Activated CD4-positive, alpha-beta memory T cell treated with anti-CD3 and anti-CD28 coated beads, Interleukin-2, amount 10 ng/mL, durations not matched to agents 7 days and 5 days (primary cell): ENCODE measurements at places on chromosomes 1 and 21.

GRCh38 chr1:156347331-156347730 lies 9.0 kb downstream of the TSACC start:
- DNase-seq = no peak

DNA sequence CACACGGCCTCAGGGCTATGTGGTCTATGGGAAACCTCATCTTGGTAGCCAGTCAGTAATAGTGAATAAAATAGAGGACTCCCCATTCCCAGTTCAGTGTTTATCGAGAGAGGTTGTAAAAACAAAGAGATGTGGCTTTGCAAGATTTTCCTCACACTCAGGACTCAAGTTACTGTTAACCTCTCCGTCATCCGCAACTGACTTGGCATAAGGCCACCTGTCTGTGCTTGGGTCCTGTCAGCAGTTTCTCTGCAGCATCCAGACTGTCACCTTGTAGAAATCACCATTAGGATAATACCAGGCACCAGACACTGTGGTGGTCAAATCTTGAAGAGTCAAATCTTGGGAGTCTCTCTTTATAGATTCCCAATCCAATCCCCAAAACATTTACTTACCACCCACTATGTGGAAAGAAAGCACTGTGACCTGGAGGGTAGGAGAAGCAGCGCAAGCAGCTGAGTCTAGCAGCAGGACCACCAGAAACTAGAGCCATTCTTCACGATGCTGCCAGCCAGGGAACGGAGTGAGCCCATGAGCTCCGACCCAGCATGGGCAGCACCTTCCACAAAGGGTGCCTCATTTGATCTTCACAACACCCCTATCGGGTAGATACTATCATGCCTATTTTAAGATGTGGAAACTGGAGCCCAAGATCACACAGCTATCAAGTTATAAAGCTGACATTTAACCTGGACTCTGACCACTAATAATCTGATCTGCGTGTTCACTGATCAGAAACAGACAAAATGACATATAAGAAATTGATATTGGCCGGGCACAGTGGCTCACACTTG lies 5.6 kb upstream of the GPR25 start:
- no peak for DNase-seq

- DNase-seq = no peak
Measured at GRCh38 chr1:196933531-196934189, 9.9 kb upstream of the CFHR2 start.

GRCh38 chr1:56548571-56548970 lies 30.8 kb downstream of the PLPP3 start:
- no peak for DNase-seq

DNA sequence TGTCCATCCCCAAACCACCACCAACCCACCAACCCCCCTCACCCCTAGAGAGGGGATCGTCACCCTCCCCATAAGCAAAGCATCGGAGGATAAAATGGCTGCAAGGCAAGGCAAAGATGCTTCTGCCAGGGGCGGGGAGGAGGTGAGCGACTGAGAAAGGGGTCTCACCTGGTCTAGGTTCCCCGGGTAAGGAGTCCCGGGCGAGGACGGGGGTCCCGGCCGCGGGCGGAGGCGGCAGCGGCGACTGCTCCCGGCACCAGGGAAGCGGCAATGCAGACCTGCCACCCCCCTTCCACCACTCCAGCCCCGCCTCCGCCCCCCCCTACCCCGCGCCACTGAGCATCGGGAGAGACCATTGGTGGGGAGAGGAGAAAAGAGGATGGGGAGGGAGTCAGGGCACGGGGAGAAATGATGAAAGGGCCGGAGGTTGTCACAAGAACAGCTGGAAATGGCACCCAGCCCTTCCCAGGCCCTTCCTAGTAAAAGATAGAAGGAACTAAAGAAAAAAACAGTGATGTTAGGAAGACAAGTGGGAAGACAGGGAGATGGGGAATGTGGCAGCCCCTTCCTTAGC lies at the start of gene SV2A:
TSS of gene SV2A (minus strand) at position 274 of the 574 bp plus-strand sequence. CDS start 4,004 bp downstream, outside the sequence.
- peak; percentile 51 for DNase-seq

- no peak for DNase-seq
Measured at GRCh38 chr1:190759807-190760206, 282.1 kb upstream of the BRINP3 start.

- DNase-seq = peak; percentile 4
Measured at GRCh38 chr1:33123266-33123665, 42.3 kb downstream of the AZIN2 start.

GRCh38 chr1:90557706-90558105 lies 159.4 kb downstream of the BARHL2 start:
- DNase-seq = no peak

DNA sequence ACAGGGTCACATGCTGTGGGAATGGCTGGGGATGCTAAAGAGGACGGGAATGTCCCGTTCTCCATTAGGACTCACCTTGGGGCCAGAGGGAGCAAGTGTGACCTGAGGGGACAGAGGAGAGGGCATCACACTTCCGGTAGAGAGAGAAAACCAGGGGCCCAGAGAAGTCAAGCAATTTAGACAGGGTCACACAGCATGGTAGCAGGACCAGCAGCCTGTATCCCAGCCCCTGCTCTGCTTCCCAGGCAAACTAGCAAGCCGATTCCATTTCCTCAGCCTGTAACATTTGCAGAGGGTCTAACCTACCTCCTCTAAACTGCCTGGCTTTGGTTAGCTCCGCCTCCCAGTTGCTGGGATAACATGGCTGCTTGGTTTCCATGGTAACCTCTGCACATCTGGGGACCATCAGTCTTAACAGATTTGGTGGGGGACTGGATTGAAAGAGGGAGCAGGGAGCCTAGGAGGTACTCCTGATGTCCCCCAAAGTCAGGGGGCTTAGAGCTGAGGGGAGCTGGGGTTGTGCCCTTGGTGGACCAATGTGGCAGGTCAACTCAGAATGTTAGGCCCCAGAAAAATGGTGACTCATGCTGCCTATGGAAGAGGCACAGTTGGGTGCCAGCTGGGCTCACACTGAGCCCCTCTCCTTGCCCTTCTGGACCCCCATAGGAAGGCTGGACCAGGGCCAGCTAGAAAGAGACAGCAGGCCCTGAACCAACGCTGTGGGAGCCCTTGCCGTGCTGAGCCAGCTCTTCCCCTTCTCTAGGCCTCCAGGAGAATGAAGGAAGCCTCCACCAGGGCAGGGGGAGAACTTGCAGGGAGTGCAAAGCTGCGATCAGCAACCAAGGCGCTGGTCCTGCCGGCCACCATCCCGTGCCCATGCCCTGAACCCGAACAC lies 9.5 kb downstream of the COL16A1 start:
- no peak for DNase-seq

GRCh38 chr1:7541629-7542028 lies 229.5 kb upstream of the VAMP3 start:
- no peak for DNase-seq

DNA sequence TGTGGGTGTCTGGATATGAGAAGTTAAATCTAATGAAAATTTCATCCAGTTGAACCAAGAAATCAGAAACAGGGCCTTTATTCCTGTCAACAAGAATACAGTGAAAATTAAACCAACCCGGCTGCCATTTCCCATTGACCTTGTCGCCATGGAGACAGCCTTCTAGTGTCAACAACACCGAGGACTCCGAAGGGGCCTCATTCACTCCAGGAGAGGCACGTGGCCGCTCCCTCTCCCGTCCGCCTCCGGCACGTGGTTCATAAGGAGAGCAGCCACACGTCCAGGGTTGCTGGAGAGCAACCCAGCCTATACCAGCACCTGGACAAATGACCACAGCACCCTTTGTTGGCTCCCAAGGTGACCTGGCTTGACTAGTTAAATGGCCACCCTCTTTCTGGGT lies 120.3 kb upstream of the VAMP3 start:
- no peak for DNase-seq

- DNase-seq = no peak
Measured at GRCh38 chr1:155713075-155713474, 24.2 kb downstream of the DAP3 start.

- no peak for DNase-seq
Measured at GRCh38 chr1:179966551-179966950, 11.9 kb downstream of the CEP350 start.

DNA sequence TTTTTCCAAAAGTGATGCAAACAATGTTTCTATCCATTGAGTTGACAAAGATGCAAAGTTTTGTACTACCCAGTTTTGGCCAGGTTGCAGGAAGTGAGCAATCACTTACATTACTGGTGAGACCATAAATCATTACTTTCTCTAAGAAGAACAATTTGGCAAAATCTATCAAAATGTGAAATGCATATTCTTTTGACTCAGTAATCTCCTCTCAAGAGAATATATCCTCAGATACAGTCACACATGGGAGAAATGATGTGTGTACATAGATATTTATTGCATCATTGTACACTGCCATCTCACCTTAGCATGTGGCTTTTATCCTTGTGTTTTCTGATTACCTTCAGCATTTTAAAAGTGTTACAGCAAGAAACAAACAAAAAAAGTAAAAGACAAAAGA lies 52.4 kb upstream of the FMO3 start:
- DNase-seq = no peak

- DNase-seq = no peak
Measured at GRCh38 chr1:221268295-221268694, 389.1 kb downstream of the HLX start.

DNA sequence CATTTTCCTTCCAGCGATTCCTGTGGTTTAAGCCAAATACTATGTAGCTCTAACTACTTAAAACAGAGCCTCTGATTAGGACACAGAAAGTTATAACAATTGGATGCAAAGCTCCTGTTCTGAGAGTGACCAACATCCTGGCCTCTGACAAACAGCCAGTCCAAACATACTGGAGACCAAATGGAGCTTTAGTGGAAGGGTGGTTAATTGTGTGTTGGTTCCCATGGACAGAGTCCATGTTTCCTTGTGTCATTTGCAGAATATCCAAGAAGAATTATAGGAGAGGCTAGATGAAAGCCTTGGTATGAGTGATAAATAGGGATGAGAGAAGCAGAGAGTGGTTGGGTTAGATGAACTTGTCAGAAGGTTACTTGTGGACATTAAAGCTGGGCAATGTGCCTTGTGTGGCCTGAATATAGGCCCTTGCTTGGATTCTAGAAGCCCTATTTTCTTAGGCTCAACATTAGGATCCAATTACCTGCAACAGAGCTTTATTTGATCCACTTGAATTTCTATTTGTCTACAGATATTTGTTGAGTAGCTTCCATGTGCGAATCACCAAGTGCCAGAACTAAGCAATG lies 180.5 kb upstream of the GORAB start:
- DNase-seq = no peak

GRCh38 chr21:32757804-32758203 lies 13.8 kb downstream of the PAXBP1 start:
- DNase-seq = no peak

- DNase-seq = peak; percentile 90
Measured at GRCh38 chr21:44012474-44013379, 618 bp downstream of the TRAPPC10 start.

- DNase-seq = peak; percentile 20
Measured at GRCh38 chr1:65260851-65261473, 48.4 kb upstream of the DNAJC6 start.

- DNase-seq = no peak
Measured at GRCh38 chr1:28044399-28044798, 44.0 kb downstream of the EYA3 start.

DNA sequence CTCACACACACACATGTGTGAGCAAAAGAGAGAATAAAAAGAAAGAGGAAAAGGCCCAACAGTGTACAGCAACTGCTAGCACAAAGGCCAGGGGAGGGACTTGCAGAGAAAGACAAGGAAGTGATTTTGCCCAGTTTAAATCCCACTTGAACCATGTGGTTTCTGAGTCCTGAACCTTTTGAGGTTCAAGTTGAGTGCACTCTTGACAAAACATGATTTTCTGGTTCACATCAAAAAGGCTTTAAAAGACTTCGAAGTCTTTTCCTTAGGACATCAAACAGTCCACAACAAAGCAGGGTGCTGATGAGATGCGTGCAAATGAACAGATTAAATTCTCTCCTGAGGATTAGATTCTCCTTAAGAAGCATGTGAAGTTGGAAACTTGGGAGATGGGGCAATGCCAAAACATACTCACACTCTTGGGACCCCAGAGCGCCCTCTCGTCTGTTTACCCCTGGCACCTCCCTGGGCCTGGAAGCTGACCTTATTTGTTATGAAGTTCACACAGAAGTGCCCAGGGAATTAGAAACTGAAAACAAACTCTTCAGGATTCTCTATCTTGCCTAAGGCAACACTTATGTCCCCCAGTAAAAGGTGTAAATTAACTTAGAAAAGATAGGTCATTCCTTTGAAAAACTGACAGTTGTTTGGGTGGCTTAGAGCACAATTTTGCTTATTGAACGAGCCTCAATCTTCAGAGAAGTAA lies 31.5 kb downstream of the RNF220 start:
- no peak for DNase-seq

DNA sequence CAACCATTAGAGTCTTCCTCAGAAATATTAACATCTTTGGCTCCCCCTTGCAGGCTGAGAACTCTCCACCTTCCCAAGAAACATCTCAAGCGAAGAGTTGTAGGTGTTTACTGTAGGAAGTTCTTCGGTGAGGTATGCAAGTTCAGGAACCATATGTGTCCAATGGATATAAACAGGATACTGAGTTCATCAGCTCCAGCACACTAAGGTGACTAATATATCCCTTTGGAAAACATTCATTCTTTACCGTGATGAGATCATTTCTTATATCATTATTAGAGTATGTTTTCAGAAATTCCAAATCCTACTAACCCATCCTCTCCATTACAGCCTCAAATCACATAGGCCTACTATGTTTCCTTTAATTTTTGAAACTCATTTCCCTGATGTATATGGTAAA lies 37.3 kb upstream of the PRMT6 start:
- no peak for DNase-seq
